ENCODE measurements at places on chromosomes 16 and 17.

DNA sequence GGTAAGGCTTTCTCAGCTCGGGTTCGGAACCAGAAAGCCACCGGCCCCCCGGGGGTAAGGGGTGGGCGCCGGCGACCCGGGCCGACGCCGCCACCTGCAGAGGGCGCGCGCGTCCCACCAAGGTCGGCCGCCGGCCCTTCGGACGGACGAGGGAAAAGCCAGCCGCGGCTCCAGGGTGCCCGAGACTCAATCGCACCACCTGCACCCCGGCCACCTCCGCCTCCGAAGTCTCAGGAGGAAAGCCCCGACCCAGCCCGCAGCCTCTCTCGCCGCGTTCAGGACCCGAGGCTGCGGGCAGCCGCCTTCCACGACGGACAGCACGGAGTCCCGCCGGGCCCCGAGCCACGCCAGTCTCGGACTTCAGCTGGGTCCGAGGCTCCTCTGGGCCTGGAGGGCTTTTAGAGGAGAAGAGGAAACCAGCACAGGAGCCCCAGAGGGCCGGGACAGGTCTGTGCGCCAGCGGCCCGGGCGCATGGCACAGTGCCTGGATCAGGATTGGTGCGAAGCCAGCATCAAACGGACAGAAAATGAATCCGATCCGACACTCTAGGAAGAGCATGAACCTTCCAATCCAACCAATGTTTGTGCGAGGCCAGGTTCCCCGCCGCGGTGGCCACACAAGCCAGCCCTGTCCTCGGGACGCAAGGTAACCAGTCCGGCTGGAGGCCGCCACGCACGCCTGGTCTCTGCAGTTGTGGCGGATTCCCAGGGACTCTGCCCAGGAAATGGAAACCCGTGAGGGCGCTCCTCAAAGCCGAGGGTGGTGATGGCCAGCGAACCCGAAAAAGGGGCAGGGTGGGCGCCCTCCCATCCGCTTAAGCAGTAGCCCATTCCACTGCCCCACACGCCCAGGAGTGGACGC, 6.7 kb downstream of the CBX8 start:
- DNase-seq: peak; percentile 66

DNA sequence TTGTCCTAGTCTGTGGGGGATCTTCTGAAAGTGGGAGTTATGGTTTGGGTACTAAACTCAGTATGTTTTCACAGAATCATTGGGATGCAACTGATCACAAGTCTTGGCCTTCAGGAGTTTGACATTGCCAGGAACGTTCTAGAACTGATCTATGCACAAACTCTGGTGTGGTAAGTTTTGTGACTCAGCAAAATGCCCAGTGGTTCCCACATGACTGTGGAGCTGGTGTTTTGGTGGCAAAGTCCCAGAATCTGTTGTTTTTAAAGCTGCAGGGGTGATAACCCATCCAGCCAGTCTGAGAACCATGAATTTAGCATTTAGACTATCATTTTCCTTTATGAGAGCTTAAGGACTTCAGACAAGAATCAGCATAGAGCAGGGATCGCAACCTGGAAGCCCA, 40.6 kb downstream of the GDE1 start:
- no peak for DNase-seq

- no peak for DNase-seq
Observed at GRCh38 chr16:85608515-85608885, 4.6 kb upstream of the GSE1 start.

DNA sequence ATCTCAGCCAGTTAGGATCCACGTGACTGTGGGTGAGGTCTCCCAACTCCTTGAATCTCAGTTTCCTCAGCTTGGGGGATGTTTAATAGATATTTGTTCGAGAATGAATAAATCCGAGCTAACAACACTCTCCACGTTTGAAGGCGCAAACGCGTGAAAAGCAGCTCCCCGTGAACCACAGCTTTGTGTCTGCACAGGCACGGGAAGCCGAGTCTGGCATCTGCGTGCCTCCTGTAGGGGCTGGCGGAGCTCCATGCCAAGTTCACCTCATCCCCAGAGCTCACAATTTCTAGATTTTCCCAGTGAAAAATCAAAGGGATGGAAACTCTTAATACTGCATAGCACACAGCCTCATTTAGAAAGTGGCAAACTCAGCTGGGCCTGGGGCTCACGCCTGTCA, 14.3 kb downstream of the SGSH start:
- no peak for DNase-seq

DNA sequence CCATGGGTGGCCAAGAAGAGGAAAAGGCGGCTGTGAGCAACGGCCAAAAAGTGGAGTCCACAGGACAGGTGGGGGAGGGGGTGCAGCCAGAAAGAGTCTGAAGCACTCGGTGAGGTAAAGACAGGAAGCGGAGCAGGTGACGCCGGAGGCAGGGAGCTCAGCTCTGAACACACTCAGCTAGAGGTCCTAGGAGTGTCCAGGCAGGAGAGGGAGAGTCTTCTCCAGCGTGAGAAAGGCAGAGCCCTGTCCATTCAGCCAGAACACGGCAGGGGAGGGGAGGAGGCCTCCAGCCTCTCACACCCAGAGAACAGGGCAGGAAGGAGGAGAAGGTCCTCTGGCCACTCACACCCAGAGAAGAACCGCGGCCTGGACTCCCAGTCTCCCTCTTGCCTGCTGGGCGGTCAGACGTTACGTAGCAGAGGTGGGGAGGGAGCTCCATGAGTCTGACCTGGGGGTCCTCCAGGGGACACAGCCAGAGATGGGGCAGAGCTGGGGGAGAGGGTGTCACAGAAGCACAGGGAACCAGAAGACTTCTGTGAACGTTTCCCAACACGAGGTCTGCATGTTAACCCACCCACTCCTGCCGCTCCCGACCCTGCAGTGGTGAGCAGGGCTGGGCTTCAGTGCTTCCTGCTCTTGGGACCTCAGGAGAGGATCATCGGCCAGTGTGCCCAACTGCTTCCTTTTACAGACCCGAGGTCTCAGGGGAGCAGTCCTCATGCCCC, 89.2 kb downstream of the ABR start:
- DNase-seq: no peak

GRCh38 chr17:67168496-67168895, 76.5 kb downstream of the HELZ start:
- DNase-seq: no peak

DNA sequence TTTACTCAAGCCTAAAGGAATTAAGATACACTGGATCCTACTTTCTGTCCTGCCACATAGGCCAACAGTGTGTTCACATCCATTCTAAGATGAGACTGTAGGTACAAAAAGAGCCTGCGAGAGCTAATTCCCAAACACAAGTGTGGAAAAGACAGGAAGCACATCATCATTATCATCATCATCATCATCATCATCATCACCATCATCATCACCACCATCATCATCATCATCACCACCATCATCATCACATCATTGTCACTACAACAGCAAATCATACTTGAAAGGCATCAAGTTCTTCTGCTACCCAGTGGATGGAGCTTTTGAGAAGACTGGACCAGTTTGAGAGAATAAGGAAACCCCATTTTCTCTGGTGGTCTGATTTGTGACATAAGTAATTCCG, 268.1 kb downstream of the HS3ST3A1 start:
- DNase-seq: no peak

DNA sequence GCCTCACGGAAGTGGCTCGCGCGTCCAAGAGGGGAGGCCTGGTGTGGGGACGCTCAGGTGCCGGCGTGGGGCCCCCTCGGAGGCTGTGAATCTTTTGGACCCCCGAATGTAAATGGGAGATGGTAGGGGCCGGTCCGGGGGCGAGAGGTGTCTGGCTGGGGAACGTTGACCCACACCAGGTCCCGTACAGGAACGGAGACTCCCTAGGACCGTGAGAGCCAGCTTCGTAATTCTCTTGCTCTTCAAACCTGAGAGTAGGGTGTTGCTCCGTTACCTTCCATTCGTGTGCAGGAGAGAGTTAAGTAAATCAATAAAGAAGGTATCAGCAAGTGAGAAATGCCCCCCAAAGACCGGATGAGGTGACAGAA, 481 bp downstream of the LYRM1 start:
- DNase-seq: no peak

DNA sequence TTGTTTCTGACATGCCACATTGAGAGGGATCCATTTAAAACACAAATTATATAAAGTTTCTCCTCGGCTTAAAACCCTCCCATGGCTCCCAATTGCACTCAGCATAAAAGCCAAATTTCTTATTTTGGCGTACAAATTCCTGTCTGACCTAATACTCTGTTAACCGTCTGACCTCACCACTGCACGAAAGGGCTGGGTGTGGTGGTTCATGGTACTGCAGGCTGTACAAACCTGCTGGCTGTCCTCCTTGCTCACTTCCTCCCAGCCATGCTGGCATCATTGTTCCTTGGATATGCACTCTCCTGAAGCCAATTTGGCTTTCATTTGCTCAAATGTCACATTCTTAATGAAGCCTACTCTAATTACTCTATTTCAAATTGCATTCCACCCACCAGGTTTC, 301.6 kb upstream of the C16orf82 start:
- DNase-seq: peak; percentile 21

Data from H54 (cell line).